ENCODE measurements at places on chromosomes 1 and 21.

GRCh38 chr1:203547771-203548421, 53.9 kb downstream of the OPTC start:
- no peak for DNase-seq

DNA sequence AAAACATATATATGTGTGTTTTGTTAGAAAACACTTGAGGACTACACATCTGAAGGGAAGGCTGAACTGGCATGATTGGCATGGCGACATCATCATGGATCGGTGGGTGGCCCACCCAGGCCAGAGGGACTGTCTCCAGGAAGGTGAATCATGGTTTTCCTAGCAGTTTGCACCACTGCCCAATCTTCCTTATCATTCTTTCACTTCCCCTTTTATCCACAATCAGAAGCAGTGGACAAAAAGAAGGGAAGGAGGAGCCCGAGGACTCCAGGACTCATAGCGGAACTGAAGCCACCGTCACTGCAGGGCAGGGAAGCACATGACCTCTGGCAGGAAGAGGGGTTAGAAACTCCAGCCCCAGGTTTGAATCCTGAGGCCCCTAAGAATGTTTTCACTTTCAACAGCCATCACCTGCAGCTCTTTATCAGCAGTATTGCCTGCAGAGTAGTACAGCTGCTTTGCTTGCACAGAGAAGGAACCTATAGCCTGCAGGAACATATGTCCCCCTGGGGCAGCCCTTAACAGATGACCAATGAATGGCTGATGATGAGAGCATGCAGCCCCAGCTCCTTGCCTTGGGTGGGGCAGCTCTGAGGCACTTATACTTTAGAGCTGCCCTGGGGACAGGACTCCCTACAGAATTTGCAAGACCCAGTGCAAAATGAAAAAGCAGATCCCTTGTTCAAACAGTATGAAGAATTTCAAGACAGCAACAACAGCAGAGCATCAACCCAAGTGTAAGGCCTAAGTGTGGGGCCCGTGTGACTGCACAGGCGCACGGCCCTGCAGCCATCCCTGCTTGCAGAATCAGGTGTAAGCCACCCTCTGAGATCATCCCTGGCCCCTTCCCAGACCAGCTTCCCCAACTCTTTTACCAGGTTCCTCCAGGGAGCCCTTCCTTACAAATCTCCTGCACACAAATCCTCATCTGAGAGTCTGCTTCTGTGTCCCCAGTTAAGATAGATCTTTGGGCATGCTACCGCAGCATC, 241.8 kb upstream of the IRF2BP2 start:
- DNase-seq: peak; percentile 42

DNA sequence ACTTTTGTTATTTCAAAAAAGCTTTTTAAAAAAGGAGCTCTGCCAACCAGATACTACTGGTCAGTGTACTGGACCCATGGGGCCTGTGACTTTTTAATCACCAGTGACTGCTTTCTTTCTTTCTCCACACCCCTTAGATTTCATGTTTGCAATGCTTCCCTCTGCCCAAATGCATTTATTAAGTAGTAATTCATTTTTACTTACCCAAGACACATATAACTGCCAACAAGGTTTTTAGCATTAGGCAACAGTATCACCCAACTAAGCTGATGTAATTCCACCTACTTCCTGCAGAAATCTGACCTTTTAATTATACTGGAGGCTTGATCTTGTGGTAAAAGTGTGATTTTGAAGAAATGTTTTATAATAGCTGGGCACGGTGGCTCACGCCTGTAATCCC, 12.5 kb downstream of the MECR start:
- no peak for DNase-seq

GRCh38 chr21:17507591-17507990, 5.3 kb upstream of the CXADR start:
- DNase-seq: no peak

DNA sequence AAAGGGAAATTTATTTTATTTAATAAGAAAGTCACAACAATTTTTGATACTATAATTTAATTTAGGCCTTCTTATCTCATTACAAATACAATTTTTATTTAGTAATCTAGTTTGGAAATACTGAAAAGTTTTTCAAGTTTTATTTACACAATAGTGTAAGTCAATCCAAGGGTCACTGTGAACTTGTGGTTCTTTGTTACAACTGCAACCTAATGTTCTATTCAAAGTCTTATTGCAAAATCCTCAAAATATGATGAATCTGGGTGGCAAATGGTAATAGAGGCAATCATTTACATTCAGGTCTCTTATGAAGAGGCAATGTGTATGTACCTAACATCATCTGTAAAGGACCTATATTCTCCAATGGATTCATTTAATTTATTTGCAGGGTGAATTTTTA, 421.2 kb downstream of the DPYD start:
- DNase-seq: no peak

DNA sequence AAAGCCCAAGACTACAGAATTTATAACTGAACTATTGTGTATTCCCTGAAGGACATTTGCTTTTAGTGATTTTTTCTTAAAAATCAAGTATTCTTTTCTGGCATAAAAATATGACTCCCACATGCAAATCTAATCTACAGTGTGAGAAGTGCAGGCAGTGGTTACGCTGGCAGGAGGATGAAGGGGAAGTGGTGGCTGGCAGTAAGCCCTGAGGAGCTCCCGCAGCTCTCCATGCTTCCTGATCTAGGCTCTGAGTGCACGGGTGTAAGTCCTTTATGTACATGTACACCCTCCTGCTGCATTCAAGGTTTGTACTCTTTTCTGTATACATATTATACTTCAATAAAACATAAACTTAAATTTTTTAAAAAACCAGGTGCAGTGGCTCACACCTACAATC, 67.5 kb upstream of the PRDX6 start:
- no peak for DNase-seq

GRCh38 chr1:199691540-199691939, 336.0 kb upstream of the NR5A2 start:
- no peak for DNase-seq

DNA sequence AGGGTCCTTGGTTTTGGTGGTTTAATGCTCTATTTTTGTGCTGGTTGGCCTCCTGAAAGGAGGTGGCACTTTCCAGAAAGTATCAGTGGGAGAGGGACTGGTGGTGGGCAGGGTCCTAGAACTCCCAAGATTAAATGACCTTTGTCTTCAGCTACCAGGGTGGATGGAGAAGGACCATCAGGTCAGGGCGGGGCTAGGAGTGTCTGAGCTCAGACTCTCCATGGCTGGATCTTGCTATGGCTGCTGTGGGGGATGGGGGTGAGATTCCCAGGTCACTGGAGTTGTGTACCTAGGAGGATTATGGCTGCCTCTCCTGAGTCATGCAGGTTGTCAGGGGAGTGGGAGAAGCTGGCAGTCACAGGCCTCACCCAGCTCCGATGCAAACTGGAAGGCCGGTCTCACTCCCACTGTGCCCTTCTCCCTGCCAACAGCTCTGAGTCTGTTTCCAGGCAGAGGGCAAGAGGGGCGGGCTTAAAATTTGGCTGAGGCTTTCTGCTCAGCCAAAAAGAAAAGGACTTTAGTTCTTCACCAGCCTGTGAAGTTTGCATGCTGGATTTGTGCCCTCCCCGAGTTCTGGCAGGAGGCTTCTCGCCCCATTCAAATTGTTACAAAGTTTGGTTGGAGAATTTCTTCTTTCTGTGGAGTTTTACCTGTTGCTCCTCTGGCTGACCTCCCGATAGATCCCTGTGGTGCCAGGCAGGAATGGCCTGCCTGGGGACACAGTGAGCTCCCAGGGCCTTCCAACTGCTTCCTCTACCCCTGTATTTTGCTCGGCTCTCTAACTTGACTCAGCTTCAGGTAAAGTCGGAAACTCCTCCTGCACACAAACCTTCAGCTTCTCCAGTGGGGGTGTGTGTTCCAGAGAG, 13.1 kb upstream of the KYAT3 start:
- DNase-seq: no peak

GRCh38 chr1:81547261-81547911, 253.3 kb upstream of the ADGRL2 start:
- DNase-seq: no peak

DNA sequence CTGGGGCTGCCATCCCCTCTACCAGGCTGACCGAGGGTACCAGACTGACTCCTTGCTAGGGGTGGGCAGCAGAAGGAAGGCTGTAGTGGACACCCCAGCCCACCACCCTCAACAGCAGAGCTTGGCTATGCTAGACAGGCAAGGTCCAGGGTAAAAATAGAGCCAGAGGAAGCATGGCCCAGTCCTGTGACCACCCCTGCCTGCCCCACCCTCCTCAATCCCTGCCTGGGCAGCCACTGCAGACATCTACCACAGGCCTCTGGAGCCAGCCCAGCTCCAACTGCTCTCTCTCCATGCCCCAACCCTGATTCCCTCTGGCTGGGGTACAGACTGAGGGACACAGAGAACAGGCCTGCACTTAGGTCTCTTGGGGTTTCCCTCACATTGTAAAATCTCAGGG, 1.7 kb downstream of the S100A1 start:
- DNase-seq: no peak

GRCh38 chr1:174742805-174743653, 256.7 kb upstream of the CACYBP start:
- no peak for DNase-seq
